Kidney epithelial cell (primary cell): ENCODE measurements at places on chromosomes 13 and 19.

DNA sequence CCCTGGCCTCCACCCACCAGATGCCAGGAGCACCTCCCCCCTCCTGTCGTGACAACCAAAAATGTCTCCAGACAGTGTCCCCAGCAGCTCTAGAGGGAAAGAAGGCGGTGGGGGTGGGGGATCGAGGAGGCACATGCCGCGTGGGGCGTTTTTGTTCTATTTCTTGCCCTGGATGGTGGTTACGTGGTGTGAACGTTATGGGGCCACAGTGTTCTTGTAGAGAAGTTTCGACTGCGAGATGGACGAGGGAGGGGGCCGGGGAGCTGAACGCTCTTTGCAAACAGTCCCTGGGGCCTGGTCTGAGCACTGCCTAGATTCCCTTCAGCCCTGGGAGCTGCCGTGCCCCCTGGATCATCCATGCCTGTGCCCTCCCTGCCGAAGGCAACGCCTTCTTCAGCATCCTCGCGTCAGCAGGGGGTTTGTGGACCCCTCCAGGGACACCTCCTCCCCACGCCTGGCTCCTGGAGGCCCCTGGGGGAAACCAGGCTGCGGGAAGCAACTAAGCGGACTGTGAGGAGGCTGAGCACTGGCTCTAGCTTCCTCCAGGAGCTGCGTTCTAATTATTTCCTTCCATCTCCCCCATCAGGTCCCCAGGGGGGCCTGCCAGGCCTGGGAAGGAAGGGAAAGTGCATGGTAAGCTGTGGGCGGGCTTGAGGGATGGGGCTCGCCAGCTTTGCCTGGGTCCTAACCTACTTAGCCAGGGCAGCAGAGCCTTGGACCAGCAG, 131.5 kb downstream of the IER2 start:
- DNase-seq: no peak

DNA sequence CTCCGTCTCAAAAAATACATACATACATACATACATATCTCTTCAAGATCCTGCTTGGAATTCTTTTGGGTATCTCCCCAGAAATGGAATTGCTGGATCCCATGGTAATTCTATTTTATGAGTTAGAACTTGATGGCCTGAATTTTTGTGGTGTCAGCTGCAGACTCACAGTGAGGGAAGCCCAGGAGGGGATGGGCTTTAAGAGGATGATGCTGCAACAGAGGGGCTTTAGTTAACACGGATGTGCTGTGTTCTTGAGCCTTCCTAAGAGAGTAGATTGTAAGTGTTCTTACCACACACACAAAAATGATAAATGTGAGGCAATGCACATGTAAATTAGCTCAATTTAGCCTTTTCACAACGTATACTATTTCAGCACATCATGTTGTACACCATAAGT, 31.8 kb downstream of the CACNG6 start:
- DNase-seq: no peak

DNA sequence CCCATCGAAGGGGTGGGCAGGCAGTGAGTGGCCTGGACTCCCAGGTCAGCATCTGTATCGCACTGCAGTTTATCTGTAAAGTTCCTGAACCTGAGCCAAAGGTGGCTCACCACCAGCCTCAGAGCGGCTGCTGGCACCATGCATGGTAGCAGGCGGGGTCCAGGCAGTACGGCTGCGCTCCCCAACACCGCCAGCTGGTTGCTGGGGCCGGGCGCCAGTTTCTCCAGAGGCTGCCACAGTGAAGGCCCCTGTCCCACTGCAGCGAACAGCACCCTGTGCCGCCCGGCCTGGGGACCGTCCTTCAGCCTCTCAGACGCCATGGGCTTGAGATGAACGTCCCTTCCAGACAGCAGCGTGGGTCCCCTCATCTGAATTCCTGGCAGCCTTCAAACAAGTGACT, 109.8 kb downstream of the KDM4B start:
- DNase-seq: no peak

DNA sequence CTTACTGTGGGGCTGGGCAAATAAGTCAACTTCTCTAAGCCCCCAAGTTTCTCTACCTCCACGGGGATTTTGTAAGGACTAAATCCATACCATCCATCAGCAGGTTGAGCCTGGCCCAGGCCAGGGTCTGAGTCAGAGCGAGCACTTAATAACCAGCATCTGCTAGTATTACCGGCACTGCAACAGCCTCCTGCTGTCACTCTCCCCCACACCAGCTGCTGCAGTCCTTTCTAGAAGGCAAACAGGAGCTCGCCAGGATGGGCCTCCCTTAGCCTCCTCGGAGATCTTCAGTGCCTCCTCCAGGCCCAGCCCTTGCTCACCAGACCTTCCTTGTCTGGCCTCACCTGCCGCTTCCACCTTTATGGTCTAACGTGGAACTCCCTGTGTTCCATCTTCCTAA, 3.2 kb downstream of the NAPA start:
- no peak for DNase-seq

- no peak for DNase-seq
These were observed 256.5 kb downstream of the UQCRFS1 start for GRCh38 chr19:28956421-28956820.

DNA sequence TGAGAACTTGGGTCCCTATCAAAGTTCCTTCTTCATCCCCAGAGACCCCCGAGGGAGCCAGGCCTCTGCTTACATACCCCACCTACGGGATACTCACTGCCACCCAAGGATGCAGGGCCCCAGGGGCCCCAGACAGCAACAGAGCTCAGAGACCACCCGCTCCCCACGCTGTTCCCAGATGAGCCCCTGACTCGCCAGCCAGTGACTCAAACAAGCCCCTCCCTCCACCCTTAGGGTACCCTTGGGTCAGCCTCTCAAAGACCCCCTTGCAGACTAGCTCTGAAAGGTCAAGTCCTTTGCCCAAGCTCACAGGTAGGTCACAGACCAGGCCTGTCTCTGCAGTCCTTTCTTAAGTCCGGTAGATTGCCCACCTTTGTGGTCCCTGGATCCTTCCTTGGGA, 45.7 kb downstream of the CD320 start:
- no peak for DNase-seq

- no peak for DNase-seq
These were observed 139.2 kb downstream of the SLITRK5 start for GRCh38 chr13:87810391-87810801.

DNA sequence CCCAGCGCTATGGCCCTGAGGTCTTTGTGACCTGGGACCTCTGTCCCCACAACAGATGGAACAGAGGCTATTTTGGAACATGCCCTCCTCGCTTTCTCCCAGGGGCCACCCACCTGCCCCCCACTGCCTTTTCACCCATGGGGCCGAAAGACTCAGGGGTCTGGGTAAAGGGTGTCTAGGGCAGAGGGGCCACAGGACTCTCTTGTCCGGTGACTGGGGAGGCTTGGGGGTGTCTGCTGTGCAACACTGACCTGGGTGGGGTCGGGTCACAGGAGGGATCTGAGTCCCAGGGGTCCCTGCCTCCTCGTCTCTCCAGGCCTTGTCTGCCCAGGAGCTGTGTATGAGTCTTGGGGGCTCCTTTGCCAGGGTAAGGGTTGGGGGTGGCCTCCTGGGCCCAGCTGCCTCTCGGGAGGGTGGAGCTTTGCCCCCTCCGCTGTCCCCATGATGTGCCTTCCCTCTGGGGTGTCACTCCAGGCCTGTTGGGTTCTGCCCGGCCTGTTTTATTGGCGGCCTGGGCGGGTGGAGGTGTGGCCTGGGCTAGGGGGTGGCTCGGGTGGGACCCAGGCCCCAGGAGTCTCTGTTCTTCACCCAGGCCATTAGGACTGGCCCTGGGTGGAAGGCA, 2.1 kb downstream of the ARID3A start:
- no peak for DNase-seq

GRCh38 chr13:20525144-20525600, 485 bp downstream of the CRYL1 start:
- DNase-seq: no peak

DNA sequence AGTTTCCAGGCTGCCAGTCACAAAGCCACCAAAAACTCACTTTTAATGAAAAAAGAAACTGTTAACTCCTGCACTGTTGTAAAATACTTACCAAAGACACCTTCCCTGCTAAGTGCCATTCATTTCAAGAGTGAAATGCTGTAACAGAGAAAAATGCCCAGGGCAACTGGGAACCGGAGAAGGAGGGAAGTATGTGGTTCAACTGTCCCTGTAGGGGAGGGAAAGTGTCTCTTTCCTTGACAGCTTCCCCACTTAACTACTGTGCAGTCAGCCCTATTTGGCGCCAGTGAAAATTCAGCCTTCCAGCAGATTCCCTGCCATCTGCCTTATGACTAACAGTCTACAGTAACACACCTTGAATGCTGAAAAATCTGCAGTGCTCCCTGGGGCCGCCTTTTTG, 789.0 kb downstream of the DIAPH3 start:
- DNase-seq: no peak

DNA sequence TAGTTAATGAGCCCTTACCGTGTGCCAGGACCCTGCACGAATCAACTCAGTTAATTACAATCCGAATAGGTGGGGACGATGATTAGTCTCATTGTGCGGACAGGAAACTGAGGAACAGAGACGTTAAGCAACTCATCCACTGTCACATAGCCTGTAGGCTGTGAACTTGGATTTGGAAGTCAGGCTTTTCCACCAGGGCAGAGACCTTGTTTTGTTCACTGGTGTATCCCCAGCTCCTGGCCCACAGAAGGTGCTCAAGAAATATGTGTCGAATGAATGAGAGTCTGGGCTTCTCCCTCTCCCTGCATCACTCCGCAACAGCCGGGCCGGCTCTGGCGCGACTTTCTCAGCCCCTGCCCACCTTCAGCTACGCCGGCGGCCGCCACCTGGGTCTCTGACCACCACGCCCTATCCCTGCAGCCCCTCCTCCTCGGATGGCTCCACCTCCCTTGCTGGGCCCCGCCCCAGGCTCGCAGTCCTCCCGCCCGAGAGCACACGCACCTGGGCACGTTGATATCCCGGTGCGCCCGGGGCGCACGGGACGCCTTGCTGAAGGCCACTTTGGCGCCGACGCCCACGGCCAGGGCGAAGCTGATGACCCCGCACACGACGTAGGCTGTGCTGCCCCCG, 1.3 kb downstream of the SHISA7 start:
- no peak for DNase-seq

- DNase-seq: no peak
These were observed 208.8 kb downstream of the COG6 start for GRCh38 chr13:39864221-39864620.

- no peak for DNase-seq
These were observed 215.3 kb upstream of the PCDH9 start for GRCh38 chr13:67445436-67445835.

DNA sequence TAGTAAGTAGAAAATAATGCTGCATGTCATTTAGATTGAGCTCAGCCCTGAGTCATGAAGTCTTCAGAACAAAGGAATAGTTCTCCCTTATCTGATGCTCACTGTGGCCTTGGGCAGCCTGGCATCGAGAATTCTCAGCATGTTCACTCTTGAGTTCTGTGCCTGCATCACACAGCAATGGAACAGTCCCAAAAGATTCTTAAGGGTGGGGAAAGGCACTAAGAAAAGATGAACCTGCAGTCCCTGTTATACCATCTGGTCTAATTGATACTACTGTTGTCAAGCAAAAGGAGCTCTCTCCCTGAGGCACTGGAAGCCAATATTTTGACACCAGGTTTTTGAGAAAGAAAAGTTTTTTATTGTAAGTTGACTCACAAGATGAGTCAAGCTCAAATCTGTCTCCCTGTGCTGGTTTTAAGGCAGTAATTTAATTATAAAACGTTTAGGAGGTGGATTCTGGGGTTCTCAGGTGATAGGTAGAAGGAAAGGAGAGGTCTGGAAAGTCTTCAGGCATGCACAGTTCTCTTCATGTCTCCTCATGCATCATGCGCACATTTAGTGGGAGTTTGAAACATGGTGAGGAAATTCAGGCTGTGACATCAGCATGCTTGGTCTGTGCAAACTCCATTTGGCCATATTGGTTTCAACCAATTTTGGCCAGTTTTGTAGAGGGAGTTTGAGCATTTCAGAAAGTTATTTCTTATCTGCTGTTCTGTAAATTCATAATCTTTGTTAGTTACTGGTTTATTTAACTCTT, 38.1 kb upstream of the ZNF766 start:
- DNase-seq: no peak
